H7 (cell line): ENCODE measurements at places on chromosomes 1 and 21.

DNA sequence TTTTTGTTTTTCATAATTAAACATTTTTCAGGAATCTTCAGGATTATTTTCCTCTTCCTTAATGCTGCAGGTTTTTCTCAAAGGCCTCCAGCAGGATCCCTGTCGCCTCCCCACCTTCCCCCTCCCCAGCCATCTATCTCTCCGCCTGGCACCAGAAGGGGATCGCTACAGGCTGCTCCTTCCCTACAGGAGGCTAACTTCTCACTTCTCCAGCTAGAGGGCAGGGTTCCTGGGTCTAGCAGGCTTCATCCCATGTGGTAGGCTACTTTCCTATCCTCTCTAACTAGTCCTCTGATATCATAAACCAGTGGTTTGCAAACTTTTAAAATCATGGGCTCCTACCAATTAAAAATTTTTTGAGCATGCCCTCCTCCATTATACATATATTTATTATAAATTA, 104.1 kb downstream of the KCNN3 start:
- DNase-seq: peak; percentile 89

- no peak for DNase-seq
These were observed 761 bp upstream of the UBE2J2 start for GRCh38 chr1:1274299-1274930.

- no peak for DNase-seq
These were observed 67.3 kb upstream of the COX20 start for GRCh38 chr1:244768186-244768585.

DNA sequence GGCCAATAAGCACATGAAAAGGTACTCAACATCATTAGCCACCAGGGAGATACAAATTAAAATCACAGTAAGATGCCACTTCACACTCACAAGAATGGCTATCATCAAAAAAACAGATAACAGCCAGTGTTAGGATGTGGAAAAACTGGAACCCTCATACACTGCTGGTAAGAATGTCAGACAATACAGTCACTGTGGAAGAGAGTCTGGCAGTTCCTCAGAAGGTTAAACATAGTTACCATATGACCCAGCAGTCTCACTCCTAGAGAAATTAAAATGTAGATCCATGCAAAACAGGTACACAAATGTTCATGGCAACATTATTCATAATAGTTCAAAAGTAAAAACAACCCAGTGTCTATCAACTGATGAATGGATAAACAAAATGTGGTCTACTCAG, 33.3 kb downstream of the LDLRAD1 start:
- no peak for DNase-seq

DNA sequence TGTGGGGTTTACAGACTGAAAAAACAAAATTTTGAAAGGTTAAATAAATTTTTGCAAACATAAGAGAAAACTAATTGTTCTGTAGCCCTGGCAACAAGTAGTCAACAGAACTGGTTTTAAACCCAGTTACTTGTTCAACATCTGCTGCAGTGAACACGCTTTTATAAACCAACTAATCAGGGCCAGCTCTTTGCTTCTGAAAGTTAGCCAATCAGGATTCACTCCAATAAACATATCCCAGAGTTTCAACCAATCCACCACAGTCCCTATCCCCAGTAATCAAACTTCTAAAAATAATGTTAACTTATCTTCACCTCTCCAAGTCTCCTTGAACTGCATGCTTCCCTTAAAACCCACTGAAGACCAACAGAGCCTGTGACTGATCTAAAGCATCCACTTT, 306.6 kb downstream of the CTH start:
- DNase-seq: no peak

DNA sequence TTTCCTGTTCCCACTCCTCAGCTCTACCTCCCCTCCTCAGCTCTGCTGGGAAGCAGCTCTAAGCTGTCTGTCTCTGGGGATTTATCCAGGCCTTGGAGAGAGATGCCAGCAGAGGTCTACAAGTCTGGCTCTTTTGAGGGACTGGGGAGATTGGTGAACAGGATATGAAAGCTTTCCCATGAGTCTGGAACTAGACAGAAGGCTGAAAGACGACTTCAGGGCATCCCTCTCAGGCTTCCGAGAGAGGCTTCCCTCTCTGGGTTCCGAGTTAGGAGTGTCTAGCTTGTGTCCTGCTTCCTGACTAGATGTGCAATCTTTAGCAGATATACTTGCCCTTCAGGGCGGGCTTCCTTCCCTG, 733 bp downstream of the TMEM35B start:
- DNase-seq: no peak

- no peak for DNase-seq
These were observed 62.7 kb downstream of the SYT6 start for GRCh38 chr1:114090738-114091505.

GRCh38 chr1:13707164-13707563, 7.2 kb downstream of the PRDM2 start:
- no peak for DNase-seq

DNA sequence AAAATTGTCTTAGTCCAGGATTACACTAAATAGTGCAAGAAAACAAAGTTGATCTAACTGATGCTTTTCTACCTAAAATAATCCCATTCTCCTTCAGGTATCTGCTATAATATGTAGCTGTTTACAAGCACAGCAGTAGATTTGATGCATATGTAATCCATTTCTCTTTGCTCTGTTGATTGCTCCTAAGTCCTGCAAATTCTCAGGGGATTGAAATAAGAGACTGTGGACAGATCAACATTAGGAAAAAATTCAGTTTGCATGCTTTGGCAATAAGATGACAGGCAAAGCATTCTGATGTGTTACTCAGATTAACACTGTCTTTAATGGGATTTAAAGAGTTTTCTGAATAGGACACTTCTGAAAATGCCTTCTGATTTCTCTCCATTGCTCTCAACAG, 34.7 kb downstream of the RNF11 start:
- DNase-seq: no peak

DNA sequence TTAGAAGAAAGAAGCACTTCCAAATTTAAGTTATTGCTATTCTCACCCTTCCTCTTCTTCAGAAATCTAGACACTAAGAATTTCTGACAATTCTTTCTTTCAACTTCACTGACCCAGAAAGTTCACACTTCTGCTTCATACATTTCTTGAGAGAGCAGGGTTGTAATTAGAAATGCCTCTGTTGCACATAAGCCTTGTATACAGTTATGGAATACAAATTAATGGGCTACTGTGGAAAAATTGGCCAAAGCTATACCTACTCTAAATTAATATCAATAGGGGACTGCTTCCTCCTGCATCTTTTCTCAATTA, 1.5 kb downstream of the TNFSF18 start:
- DNase-seq: no peak

DNA sequence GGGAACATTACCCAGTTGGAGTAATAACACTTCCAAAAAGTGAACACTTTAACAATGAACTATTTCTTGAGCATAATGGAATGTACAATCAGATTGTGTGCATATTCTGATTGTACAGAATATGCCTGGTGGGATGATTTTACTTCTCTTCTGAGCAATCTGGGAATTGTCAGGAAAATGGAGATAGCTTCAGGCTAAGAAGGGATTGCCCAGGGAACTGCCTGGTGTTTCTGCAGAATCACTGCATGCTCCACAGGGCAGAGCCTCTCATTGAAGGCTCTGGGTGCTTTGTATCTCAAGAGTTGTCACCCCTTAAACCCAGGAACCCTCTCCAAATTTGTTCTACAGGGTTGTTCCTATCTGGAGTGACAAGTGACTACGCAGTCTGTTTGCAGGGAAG, 51.2 kb downstream of the UTP25 start:
- no peak for DNase-seq

DNA sequence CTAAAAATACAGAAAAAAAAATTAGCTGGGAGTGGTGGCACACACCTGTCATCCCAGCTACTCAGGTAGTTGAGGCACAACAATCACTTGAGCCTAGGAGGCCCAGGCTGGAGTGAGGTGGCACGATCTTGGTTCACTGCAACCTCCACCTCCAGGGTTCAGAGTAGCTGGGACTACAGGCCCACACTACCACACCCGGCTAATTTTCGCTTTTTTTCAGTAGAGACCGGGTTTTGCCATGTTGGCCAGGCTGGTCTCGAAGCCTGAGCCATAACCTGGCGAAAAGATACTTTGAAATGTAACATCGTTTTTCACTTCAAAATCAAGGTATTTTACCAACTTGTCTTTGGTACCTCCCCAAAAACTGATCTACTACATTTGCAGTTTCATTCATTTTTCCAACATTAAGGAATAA, 6.1 kb downstream of the GAS5 start:
- no peak for DNase-seq

GRCh38 chr1:223849352-223850254, 3.9 kb upstream of the TP53BP2 start:
- no peak for DNase-seq
